ENCODE measurements at places on chromosomes 7 and 10.

DNA sequence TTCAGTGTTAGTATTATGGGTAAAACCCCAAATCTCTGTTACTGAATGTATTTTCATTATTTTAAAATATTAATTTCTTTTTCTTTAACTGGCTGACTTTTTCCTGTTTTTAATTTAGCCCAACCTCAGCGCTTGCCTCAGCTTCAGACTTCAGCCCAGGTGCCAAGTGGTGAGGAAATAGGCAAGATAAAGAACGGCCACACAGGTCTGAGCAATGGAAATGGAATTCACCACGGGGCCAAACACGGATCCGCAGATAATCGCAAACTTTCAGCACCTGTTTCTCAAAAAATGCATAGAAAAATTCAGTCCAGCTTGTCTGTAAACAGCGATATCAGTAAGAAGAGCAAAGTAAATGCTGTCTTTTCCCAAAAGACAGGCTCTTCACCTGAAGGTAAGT, 57.5 kb downstream of the MDFIC start:
- no peak for DNase-seq

DNA sequence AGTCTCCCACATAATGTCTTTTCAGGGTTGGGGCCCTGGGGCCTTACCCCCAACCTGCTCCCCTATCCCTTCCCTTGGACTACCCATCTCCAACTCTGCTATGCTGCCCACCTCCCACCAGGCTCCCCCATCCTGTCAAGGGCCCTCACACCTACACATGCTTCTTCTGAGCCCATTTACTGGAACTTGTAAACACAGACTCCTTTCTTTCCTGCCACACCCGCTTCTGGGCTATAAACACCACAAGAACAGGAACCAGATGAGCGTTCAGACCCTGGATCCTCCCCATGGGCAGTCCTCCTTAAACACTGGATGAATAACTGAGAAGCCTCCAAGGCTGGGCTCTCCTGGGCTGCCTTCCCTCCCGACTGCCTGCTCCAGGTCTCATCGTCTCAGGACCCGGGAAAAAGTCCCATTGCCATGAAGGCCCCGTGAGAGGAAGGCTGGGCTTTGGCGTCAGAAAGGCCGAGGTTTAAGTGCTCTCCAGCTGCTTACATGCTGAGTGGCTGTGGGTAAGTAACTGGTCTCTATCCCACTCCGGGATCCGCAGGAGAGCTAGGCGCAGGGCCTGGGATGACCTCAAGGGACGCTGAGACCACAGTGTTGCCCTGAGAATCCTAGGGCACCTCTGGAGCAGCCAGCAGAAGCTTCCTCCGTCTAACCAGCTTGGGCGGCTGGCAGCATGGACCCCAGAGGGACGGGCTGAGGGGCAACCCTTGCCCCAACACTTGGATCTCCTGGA, 15.6 kb upstream of the CRHR2 start:
- no peak for DNase-seq

DNA sequence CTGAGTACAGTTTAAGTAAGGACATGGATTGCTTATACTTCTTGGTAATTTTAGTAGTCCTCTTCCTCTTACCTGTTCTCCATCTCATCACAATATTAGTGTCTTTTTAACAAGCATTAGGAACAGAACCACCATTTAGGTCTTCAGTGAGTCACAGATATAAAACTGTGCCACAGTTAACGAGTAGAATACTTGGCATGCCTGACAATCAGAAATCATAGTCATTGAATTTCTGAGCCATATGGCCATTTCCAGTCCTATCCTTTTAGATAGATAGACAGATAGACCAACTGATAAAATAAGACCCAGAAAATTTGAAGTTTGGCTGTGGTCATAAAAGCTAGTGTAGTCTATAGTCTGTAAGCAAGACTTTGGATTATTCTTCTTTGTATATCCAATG, 71.1 kb downstream of the GBF1 start:
- no peak for DNase-seq

- DNase-seq = no peak
These were observed 5.7 kb upstream of the ARPC1B start for GRCh38 chr7:99368750-99369389.

DNA sequence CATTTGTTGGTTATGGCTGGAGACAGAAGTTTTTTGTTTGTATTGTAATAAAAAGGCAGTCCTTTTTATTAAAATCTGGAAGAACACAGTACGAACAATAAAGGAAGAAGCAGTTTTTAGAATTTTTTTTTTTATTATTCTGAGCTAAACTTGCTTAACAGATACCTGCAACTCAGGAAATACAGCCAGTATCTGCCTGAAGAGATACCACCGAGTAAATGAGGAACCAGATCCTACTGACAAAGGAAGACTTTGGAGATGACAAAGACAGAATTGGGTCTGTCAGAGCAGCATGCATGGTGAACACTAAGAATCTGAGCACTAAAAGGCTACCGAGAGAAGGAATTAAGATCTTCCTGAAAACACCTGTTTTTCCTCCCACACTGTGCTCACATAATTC, 1335.9 kb upstream of the SORCS1 start:
- no peak for DNase-seq

DNA sequence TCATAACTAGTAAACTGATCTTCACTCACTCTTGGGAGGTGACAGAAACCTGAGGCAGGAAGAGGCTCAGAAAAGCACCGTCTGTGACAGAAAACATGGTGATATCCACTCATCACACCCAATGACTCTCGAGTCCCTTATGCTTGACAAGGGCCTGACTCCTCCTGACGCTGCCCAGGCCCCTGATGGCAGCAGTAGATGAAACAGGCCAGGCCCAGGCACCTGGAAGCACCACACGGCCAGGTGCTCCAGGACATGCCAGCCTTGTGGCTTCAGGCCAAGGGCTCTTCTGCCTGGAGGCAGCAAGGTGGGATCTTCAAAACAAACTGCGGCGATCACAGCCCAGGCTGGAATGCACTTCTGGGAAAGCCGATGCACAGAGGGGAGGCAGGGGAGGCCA, 89.3 kb downstream of the MAD1L1 start:
- DNase-seq = no peak

GRCh38 chr7:98691619-98692018, 74.5 kb downstream of the NPTX2 start:
- DNase-seq = no peak

DNA sequence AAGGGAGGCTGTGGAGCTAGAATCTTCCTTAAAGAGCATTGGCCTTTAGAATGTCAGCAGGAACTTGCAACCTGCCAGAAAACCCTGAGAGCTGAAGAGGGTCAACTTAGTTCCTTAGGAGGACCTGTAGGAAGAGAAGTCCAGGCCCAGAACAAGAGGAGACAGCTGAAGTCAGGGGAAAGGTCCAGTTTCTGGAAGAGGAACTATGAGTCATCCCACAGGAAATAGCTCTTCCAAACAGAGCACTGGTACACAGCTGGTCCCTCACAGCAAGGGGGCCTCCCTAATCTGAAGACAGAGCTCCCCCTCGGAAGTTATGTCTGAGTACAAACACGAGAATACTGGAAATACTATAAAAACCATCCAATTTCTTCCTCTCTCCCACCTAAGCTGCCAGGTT, 98.9 kb downstream of the HERPUD2 start:
- no peak for DNase-seq

GRCh38 chr10:99770408-99771045, 11.9 kb upstream of the ABCC2 start:
- no peak for DNase-seq

DNA sequence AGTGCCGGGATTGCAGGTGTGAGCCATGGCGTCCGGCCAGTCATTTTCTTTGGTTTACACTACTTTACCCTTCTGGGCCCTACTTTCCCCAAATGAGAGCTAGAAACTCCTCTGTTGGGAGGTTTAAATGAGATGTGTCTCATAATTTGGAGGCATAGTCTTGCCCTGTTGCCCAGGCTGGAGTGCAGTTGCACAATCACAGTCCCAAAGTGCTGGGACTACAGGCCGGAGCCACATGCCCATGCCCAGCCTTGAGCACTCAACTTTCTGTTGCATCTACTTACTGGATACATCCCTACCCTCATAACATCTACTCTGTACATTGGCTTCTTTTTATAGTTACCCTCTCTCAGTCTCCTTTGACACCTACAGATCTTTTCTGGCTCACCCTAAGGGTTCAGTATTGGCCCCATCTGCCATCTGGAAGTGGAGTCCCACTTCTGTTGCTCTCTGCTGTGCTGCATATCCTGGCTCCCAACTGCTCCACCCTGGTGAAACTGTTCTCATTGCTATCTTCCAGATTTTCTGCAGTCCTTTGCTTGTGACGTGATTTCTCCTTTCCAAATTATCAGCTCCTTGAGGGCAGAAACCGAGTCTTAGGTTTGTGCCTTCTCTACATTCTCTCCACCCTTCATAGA, 8.4 kb downstream of the EIF4H start:
- DNase-seq = no peak

GRCh38 chr7:128123291-128124037, 92.2 kb upstream of the LRRC4 start:
- DNase-seq = no peak

DNA sequence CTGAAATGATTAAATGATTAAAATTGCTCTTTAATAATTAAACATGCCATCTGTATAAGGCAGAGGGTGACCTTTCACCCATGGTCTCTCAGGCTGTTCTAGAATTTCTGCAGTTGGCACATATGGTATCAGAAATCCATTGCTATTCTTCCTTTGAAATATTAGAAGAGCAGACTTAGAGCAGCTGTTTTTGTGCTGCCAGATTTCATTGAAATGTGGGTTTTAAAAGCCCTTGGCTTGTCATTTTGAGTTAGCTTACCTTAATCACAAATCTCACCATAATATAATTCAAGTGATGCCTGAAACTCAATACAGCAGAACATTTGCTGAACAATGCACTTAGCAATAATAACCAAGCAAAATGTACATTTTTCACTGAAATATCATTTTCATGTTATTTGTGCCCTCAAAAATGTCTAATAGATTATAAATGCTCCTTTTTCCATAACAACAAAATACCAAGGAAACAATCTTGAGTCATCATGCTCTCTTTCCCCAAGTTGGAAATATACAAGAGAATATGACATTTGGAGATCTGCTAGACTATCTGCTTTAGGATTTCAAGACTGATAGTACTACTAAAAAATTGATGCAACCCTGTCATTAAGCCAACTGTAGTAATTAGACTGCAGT, 16.1 kb upstream of the PTTG1IP2 start:
- DNase-seq = peak; percentile 59

GRCh38 chr10:24034571-24034970, 174.4 kb upstream of the KIAA1217 start:
- no peak for DNase-seq

- no peak for DNase-seq
These were observed 592.3 kb downstream of the SH2D4B start for GRCh38 chr10:81130014-81130413.

- DNase-seq = no peak
These were observed 105.7 kb upstream of the INHBA start for GRCh38 chr7:41808541-41808940.

DNA sequence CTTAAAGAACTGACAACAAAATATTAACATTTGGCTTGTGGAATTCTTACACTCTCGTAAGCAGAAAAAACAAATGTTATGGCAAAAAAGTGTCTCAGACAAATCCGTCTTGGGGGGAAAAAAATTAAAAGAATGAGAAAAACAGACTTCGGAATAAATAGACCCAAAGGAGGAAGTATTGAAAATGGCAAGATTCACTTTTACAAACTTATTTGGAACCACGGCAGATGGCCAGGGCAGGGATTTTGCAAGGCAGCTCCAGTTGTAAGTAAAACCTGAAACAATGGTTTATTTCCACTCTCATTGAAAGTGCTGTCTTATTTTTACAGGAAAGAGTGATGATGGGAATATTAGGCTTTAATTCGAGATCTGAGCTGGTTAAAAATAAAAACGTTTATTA, 1.5 kb upstream of the ZNF438 start:
- DNase-seq = no peak

DNA sequence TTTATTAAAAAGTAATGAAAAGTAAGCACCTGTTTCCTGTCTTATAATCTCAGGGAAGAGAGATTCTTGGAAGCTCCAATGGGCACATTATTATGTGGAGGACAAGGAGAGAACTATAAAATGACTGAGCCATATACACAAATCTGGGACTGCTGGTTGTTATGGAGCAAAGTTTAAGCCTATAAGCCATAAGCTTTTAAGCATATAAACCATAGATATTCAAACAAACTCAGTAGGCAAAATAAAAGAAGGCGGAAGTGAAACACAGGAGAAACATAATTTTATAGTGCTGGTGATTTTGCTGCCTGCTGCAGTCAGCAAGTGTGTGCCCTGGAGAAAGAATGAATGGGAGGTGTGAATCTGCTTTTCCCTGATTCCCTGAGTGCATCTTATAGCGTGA, 274.4 kb downstream of the KIF20B start:
- no peak for DNase-seq

- DNase-seq = no peak
These were observed 301.3 kb upstream of the MGMT start for GRCh38 chr10:129165770-129166169.

DNA sequence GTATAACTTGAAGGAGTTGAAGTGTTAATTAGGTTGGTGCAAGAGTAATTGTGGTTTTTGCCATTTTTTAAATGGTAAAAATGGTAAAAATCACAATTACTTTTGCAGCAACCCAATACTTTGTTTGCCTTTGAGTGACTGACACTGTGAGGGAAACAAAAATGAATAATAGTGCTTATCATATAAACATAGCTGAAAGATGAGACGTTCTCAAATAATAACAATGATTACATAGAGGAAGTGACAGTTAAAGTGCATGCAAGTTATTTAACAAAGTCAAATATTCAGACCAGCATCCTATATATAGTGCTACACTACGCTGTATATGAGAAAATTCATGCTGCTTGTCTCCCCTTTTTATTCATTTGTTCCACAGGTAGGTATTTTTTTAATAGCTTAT, 4.7 kb upstream of the HBP1 start:
- no peak for DNase-seq

GRCh38 chr7:2087744-2088143, 145.0 kb downstream of the MAD1L1 start:
- DNase-seq = no peak

GRCh38 chr7:69803699-69804516, 205.6 kb downstream of the AUTS2 start:
- DNase-seq = no peak

- DNase-seq = no peak
These were observed 33.6 kb downstream of the JMJD1C start for GRCh38 chr10:63431962-63432797.

DNA sequence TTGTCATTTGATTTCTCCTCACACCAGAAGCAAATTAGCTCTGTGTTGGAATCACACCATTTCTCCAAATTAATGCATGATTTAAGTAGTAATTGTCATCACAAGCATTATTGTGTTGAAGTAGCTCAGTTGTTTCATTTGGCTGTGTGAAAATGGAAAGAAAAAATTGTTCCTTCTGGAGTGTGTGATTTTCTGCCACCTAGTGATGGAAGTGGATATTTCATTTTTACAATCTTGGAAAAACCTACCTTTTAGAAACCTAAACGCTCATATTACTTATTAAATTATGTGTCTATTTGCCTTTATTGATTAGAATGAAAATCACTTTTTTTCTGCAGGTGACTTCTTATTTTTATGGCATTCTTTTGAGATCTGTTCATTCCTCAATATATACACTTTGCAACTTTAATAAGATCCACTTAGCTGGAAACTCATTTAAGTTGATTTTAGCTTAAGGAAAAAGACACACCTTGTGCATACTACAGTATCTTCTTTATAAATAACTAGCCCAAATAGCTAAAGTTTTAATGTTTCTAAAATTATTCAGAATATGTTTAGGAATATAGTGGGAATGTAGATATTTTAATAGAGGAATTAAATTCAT, 50.0 kb downstream of the SRI start:
- peak; percentile 40 for DNase-seq

- no peak for DNase-seq
These were observed 44.7 kb upstream of the AQP1 start for GRCh38 chr7:30866939-30867338.

- no peak for DNase-seq
These were observed 168.6 kb upstream of the CSTF2T start for GRCh38 chr10:51867956-51868355.

- DNase-seq = no peak
These were observed 8.4 kb upstream of the LGI1 start for GRCh38 chr10:93749218-93749799.

Measured in NCI-H1694 treated with DMSO at 0.1 percent for 48 hours (cell line).